ENCODE measurements at places on chromosomes 3 and 15.

DNA sequence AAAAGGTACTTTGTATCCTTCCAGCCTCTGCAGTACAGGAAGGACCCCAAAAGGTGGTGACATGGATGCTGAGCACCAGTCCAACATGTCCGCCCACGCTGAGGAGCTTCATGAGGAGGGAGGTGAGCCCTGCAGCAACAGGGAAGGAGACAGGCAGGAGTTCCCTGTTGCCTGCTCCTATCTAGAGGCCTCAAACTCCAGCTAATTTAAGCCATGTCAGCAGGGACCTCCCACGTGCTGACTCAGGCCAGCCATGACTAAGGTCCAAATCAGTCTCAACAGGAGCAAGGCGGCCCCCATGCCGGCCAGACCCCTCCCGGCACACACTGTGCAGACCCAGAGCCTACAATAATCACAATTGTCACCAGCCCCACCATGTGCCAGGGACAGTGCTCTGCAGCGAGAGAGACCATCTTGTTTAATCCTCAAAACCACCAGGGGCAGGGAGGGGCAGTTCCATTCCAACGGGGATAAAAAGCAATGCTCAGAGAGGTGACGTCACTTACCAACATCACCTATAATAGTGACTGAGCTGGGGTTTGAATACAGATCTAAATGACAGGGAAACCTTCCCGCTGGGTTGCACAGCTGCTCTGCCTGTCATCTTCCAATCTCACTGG is 54.5 kb upstream of the GATA2 start:
- DNase-seq, result no peak

DNA sequence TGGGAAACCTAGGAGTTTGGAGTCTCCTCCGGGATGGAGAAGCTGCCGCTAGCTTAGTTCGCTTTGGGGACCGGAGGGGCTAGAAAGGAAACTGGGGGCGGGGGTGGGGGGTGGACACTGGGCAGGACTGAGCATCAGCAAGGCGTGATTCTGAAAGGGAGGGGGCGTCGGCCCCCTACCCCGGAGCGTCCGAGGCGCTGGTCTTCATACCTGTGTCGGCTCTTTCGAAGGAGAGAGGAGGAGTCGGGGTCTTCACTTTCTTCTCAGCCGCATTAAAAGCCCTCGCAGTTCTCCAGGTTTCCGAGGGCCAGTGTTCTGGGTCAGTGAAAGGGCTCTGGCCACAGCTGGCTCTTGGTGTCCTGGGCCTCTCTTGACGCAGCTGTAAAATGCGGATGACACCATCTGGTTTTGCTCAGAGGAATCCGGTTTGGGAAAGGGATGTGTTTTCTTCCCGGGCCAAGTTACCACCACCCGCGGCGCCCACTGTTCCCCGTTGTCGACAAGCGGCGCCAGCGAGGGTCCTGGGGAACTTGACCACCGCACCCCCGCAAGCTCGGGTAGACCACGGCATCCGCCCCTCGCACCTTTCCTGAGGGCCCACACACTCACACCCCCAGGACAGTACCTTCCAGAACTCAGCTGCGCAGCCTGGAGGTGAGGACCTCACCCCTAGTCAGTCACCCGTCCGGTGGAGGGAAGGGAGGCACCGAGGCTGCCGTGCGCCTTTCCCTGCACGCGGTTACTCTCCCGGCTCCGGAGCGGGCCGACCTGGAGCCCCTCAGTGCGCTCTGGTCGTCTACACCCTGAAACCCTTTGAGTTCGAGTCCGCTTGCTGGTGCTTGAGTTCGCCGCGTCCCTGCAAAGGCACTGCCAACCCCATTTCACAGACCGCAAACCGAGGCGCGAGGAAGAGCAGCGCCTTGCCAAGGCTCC is 660 bp downstream of the CCK start:
- DNase-seq, result no peak

DNA sequence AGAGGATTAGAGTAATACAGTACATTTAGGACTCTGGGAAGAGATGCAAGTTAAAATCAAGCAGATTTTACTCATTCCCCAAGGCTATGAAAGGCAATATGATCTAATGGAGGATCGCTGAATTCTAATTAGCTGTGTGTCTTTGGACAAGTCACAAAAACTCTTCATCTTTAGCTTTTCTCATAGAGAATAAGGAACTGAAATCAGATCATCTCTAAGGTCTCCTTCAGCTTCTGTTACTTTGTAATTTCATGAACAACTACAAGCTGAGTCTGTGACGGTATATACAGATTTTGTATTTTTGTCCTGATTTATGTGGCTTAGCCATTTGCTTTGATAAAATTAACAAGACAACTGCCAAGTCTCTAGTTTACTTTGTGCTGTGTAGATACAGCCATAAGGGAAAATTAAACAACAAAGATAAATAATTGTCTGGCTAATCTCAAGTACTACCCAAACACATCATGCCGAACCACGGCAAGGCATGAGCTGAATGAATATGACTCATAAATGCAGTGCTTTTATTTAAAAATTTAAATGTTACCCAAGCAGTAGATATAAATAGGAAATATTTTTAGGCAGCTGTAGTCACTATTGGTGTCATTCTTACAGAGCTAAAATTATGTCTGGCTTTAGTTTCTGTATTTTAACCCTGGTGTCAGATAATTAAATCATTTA is 81.5 kb downstream of the GAP43 start:
- no peak for DNase-seq

GRCh38 chr15:63418811-63419210 is 37.2 kb upstream of the CA12 start:
- DNase-seq, result no peak

DNA sequence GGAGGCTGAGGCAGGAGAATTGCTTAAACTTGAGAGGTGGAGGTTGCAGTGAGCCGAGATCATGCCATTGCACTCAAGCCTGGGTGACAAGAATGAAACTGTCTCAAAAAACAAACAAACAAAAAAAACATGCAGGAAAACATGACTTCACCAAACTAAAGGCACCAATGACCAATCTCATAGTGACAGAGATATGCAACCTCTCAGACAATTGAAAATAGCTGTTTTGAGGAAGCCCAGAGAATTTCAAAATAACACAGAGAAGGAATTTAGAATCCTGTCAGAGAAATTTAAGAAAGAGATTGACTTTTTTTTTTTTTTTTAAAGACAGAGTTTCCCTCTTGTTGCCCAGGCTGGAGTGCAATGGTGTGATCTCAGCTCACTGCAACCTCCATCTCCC is 26.1 kb downstream of the NCBP2 start:
- no peak for DNase-seq

DNA sequence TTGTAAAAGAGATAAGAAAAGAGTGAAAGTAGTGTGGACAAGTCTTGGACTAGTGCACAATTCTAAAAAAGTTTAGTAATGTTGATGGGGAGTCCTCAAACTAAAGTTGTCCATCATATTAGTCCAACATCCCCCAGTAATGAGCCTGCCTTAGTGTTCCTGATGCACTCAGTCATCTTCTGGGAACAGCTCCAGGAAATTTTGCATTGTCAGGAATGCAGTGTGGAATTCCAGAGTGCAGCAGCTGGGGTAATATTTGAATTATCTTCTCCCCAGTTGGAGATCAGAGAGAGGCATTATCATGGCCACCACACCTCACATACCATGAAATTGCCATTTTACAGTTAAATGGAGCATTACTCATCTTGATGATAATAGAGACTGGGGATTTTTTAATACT is 528.8 kb upstream of the NAALADL2 start:
- DNase-seq, result no peak

DNA sequence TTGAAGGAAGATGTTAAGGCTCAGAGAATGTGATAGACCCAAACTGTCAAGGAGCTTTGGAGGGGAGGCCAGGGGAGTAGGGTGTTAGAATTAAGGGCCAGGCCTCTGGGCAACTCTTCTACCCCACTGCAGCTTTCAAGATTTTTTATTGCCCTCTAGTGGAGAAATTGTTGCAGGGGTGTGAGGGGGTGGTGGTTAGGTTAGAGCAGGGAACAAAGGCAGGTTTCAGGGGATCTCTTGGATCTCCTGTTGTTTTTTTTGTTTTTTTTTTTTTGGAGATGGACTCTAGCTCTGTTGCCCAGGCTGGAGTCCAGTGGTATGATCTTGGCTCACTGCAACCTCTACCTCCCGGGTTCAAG is 1.4 kb upstream of the SEC13 start:
- no peak for DNase-seq

- DNase-seq, result no peak
Measured at GRCh38 chr3:7874116-7874515, 627.5 kb upstream of the LMCD1 start.

DNA sequence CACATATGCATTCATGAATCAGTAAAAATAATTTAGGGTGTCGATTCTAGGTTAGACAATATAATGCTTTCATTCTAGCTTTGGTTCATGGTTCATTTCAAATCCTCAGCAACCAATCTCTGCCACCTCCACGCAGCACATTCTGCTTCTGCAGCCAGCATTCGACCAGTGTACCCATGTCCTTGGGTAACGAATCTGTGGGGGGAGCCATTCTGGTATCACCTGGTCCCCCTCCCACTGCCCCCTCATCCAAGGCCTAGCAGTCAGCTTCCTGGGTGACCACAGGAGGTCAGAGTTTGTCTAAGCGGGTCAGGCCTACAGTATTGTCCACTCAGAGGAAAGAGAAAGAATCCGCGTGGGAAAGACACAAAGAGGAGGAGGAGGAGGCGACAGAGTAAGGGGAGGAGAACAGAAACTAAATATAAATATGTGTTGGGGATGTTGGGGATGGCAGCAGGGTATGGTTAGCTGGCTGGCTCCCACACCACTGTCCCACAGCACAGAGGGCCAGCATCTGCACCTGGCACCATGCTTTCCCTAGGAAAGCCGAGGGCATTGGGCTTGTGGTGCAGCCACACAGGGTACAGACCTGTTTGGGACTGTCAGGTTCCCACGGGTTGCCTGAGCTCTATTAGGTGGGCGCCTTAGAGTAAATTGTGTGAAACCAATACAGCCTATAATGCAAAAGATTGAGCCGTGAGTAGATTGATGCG is 12.1 kb downstream of the PAK6 start:
- no peak for DNase-seq

DNA sequence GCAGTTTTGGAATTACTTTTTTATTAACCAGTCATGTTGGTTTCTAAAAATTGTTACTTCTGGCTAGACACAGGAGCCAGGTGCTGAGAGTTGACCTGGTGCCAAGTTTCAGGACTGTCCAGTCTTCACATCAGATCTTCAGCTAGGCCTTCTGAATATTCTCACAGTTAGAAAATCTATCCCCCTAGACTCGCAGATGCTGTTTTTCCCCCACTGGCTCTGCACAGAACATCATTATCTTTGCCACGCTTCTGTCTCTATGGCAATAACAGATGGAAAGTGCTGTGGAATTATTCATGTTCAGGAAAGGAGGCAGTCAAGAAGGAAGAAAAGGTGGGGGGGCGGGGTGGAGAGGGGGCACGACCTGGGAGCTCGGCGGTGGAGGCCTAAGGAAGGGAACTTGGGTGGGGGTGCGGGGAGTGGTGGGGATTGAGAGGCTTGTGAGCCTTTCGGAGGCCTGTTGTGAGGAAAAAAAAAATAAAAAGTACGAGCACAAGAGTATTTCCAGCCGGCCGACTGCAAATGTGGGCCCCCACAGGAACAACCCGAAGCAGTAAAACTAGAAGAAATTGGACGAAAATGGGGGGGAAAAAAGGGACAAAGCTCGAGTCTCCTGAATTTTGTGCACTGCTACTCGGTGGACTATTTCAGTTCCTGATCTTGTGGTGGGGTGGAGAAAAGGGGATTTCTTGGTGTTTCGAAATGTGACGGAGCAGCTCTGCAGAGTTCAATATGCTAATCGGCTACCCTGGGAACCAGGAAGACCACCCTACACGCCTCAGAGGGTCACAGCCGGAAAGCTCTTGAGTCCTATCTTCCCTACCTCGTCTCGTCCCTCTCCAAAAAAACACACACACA is 1.5 kb upstream of the SKIL start:
- DNase-seq, result no peak

- DNase-seq, result no peak
Measured at GRCh38 chr15:95457520-95457919, 873.0 kb upstream of the NR2F2 start.

DNA sequence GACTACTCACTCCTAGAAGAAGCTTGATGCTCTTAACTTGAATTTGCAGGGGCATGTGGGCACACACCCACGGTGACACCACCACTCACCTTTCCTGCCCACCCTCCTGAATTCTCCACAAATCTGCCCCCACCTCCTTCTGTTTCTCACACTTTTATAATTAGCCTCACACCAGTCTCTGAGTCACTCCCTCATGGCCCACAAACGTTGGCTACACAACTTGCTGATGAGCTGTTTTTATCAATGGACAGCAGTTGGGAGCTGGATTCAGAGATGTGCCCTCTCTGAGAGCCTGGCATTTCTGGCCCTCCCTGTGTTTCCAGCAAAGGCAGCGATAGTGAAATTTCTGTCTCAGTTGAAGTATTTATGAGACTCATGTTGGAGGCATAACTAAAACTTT is 1.3 kb downstream of the COLQ start:
- DNase-seq, result peak; percentile 21

DNA sequence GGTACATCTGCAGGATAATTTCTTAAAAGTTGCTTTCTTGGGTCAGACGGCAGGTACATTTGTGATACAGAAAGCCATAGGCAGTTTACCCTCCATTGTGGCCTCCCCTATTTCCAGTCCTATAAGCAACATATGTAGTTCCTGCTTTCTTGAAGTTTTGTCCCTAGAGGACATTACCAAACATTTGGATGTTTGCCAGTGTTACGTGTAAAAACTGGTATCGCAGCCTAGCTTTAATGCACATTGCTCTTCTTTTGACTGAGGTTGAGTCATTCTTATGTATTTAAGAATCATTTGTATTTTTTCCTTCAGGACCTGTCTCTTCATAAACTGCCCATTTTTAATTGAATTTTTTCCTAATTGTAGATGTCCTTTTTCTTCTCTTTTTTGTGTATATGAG is 114.3 kb downstream of the DIPK2A start:
- DNase-seq, result no peak

DNA sequence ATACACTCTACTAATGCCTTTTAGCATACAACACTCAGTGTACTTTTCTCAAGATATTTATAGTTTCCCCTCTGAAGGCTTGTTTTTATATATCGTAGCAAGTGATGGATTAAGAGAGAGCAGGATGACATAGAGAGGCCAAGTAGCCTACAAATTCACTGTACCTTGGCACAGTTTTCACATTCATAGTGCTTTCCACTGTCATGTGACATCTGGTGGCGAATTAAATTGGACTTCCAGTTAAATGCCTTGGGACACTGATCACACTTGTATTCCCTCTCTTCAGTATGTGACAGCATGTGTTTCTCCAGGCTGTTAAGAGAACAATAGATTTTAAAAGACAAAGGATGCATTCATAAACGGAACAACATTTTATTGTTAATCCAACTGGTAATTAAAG is 541.1 kb downstream of the MECOM start:
- DNase-seq, result no peak

Data from stimulated activated CD8-positive, alpha-beta memory T cell treated with anti-CD3 and anti-CD28 coated beads, Interleukin-15, amount 100 ng/mL, for 4 hours (primary cell).